ENCODE measurements at places on chromosomes 13 and 19. TPM values are rescaled to one million over a fixed set of nuclear protein-coding genes. Genes with fewer than 3 reads are reported as not detected.

GNA15 gene
- 114 TPM for total RNA-seq

DNA sequence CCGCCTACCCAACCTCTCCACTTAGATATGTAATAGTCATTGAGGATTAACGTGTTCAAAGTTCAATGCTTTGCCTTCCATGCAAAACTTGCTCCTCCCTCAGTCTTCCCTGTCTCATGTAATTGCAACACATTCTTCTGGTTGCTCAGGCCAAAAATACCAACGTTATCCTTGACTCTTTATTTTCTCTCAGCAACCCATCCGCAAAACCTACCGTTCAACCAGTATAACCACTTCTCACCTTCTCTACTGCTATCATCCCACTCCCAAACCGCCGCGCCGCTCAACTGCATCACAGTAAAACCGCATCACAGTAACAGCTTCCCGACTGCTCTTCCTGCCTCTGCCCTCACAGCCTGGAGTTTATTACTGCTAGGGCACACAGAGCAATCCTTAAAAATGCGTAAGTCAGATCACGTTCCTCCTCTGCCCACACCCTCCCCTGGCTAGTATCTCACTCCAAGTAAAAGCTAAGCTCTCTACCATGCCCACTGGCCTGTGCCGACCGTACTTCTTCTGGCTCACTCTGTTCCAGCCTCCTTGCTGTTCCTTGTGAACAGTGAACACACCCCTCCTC lies 8.2 kb downstream of the MTIF3 start:
- no peak for DNase-seq

GRCh38 chr19:17294051-17294891 lies 9.0 kb downstream of the ABHD8 start:
- no peak for DNase-seq

GRCh38 chr13:25932365-25932764 lies 119.5 kb downstream of the SHISA2 start:
- DNase-seq: no peak

DNA sequence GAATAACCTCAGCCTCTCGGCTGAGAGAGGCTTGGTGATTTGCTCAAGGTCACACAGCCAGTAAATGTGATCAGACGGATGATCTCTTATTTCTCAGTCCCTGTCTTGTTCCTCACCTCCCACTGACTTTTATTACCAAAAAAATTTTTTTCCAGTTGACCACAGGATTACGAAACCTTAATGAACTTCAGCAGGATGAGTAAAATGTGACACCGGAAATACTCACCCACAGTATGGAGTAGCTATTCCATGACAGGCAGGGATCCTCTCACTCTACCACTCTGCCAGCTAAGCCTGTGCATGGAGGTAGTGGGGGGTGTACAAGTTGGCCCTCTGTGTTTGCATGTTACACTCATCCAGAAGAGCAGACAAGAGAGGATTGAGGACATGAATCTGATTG lies 916.4 kb downstream of the UQCRFS1 start:
- DNase-seq: no peak

TMIGD2 gene
- not detected for total RNA-seq

ZNF253 gene
- total RNA-seq: 3.3 TPM

All from foreskin keratinocyte (primary cell).